ENCODE measurements at places on chromosomes 3 and 15.

GRCh38 chr15:48437178-48437577 is 105.9 kb downstream of the DUT start:
- DNase-seq: no peak

- no peak for DNase-seq
Measured at GRCh38 chr15:99763827-99764226, 30.6 kb upstream of the LYSMD4 start.

- DNase-seq: peak; percentile 89
Measured at GRCh38 chr15:90885432-90886290, 1.4 kb downstream of the FES start.

GRCh38 chr15:99522288-99522687 is 43.5 kb upstream of the MEF2A start:
- DNase-seq: no peak

DNA sequence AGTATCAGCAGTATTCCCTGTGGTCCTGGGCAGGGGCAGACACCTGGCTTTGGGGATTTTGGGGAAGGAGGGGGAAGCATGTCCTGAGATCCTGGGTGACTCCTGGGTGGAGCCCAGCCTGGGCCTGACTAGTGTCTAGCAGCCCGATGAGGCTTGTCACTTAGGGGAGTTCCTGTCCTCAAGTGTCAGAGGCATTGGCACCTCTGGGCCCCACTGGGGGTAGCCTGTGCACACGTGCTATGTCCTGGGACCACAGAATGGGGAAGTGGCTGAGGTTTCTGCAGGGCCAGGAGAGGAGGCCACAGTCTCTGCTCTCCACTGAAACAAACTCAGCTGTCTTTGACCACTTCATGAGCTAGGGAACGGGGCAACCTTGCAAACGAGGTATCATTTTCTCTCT is 31.5 kb upstream of the ADCY5 start:
- no peak for DNase-seq

DNA sequence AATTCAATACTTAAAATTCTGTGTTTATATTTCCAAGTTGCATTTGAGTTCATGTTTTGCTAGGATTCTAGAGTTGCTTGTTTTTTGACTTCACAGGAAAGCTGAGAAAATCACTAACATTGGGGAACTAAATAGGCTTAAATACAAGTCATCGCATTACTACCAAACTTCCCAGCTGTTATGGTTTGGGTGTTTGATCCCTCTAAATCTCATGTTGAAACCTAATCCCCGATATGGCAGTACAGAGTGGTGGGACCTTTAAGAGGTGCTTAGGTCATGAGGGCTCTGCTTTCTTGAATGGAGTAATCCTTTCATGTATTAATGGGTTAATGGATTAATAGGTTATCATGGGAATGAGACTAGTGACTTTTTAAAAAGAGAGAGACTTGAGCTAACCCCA is 77.2 kb upstream of the ARPP21 start:
- no peak for DNase-seq

- no peak for DNase-seq
Measured at GRCh38 chr3:47333907-47334306, 46.9 kb upstream of the PTPN23 start.

DNA sequence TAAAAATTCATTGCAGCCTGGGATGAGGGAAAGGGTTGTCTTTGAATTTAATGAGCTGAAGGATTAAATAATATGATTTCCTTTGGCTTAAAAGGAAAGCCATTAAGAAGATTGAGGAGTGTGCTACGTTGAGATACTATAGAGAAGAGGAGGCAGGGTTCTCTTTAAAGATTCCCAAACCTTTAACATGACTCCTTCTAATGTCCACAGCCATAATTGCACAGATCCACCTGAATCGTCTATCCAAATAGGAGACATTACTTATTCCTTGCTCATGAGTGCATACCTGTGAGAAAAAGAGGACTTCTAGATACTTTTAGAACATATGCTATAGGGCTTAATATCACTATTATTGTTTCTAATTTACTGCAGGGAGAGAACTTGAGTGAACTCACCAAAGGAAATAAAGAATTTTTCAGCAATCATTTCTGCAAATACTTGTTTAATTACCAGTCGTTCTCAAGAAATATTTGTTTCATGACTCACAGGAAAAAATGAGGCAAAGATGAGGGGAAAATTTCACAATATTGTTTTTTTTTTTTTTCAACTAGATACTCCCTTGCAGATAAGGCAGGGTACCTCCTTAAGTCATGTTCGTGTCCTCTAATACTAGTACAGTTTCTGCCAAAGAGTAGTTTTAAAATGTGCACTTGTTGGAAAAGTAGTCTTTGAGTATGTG is 8.9 kb upstream of the SUCNR1 start:
- DNase-seq: no peak

- no peak for DNase-seq
Measured at GRCh38 chr3:64351713-64352638, 126.7 kb upstream of the PRICKLE2 start.

GRCh38 chr3:66854601-66855151 is 143.4 kb upstream of the KBTBD8 start:
- no peak for DNase-seq

GRCh38 chr3:172705170-172705569 is 5.7 kb downstream of the NCEH1 start:
- DNase-seq: no peak

- no peak for DNase-seq
Measured at GRCh38 chr3:8945890-8946600, 17.2 kb downstream of the RAD18 start.

GRCh38 chr3:8500319-8500988 is 1.2 kb upstream of the LMCD1 start:
- no peak for DNase-seq

- peak; percentile 91 for DNase-seq
Measured at GRCh38 chr3:71582036-71582611, 1.4 kb downstream of the FOXP1 start.

DNA sequence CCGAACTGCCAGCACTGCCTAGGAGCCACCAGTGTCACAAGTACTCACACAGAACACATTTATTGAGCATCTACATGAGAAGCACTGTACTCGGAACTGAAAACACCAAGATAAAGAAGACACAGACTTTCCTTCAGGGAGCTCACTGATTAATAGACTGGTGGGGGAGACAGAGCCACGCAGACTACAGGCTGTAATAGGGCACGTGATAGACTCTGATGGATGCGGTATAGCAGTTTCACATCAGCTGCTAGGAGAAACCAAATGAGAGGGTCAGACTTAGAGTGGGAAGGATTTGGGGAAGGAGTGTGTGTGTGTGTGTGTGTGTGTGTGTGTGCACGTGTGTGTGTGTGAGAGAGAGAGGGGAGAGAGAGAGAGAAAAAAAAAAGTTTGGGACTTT is 12.1 kb downstream of the EPHB1 start:
- DNase-seq: no peak

DNA sequence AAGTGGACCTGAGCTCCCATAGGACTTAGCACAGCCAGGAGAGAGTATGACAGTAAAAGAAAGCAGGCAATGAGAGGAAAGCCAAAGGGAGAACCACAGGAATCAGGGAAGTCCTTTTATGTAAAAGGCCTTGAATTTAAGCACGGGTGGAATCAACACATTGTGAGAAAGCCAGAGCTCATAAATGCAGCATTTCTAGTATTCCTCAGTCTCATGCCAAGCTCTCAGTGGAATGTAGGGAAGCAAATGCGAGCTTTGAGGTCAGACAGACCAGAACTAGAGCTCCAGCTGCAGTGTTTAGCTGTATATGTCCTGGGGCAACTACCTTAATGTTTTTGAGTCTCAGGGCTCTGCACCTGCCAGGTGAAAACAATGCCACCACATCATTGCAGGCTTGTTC is 132.1 kb upstream of the TRIM42 start:
- DNase-seq: no peak

DNA sequence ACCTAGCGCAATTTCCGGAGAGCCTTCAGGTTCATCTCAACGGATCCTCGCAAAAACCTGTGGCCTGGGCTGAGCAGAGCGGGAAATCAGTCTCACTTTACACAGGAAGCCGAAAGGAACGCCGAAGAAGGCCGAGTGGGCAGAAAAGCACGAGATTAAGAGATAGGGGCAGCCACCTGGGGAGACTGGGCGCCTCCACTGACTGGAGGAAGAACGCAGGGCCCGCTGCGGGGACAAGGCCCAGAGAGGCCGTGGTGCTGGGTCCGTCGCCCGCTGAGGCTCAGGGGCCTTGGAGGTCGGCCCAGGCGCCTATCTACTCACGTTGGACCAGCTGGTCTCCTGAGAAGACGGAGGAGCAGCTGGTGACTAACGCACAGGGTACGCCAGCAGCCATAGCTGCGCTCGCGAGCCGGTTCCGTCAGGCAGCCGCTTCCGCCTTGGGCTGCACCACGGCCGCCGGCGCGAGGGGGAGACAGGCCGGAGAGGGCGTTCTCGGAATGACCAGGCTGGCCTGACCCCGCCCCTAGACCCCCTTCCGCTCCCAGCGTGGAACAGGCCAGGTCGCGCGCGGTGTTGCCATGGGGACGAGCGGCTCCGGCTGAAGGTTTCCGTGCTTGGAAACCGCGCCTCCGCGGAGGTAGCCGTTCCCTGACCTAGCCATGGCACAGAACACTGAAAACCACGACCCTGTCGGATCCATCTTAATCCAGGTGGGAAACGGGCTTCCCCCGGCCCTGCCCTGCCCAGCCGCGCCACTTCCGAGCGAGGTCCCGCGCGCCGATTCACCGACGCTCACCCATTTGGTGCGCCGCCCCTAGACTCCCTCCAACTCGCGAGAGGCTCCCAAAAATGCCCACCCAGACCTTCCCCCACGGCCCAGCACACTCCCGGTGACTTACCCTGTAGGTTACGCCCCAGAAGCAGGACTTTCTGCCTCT is at the start of the genes AAGAB and IQCH:
AAGAB (minus strand) TSS at position 424 of the 938 bp plus-strand sequence; CDS start at position 394, 30 bp downstream.
IQCH (plus strand) TSS at position 549 of the 938 bp plus-strand sequence; CDS start at position 660, 111 bp downstream.
- DNase-seq: peak; percentile 93

- DNase-seq: no peak
Measured at GRCh38 chr15:85389772-85390171, 9.4 kb downstream of the AKAP13 start.

DNA sequence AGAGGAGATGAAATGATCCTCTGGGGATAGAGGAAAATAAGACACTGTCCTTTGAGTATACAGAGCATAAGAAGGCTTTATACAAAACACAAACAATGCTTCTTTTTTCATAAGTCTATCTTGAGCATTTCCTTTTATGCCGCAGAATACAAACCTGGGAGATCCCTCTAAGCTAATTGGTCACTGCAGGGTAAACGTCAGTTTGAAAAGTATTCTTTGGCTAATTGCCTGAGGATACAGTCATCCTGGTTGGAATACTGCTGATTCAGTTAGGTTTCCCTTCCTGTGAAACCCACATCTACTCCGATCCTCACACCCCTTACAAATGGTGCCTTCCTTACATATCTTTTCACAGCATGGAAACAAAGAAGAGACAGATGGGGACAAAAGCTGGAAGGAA is 10.6 kb downstream of the WNT5A start:
- no peak for DNase-seq

DNA sequence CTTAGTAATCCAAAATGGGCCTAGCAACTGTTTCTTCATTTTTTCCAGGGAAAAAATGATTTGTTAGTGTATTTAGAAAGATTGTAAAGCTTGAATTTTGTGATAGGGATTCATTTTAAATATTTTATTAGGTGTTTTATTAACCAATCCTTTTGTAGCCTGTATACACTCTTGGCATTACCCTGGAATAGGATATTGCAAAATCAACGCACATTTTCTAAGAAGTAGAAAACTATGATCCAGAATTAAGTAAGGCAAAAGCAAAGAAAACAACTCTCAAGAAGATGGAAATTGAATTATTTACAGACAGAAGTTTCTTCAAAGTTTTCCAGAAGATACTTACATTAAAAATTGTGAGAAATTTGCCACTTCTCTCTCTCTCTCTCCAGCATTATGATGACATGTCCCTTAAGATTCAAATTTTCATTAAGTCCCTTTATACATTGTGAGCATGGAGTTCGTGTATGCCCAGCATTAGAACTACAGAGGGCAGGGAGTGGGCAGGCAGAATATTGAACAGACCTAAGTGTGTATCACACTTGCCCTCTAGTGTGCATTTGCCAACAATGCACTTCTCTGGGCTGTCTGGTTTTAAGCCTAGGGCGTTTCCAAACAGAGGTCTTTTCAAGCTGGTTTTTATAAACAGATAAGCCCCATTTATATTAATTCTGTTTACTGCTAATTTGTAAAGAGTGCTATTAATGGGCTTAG is 28.5 kb upstream of the CMSS1 start:
- DNase-seq: peak; percentile 79

DNA sequence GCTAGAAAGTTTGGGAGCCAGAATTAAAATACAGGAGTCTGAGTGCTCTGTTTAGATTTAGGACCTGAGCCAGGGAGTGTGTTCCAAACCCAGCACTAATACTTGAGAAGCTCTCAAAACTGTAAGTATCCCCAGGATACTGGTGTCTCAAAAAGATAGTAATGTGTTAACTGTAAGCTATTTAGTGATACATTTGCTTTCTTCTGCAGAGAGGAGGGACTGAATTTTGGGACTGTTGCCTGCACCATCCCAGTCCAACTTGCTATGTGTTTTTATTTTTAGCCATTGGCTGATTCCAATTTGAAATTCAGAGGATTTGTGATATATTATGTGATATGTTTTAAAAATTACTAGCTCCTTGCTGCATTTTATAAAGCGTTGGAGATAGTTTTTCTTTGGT is 31.5 kb downstream of the UBE2E1 start:
- no peak for DNase-seq

DNA sequence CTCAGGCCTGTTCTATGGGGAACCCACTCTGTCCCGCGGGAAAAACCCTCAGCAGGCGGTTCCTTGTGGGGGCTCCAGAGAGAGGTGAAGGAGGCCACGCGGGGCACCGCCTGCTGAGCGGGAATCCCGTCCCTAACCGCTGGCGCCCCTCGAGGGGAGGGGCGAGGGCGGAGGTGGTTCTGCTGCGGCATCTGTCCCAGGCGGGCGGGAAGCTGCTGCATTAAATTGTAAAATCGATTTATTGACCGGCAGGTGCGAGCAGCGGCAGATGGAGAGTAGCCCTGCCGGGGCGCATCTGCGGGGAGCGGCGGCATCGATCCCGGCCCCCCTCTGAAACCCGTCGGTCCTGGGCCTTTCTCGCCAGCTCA is 3.7 kb upstream of the DLL4 start:
- DNase-seq: no peak

DNA sequence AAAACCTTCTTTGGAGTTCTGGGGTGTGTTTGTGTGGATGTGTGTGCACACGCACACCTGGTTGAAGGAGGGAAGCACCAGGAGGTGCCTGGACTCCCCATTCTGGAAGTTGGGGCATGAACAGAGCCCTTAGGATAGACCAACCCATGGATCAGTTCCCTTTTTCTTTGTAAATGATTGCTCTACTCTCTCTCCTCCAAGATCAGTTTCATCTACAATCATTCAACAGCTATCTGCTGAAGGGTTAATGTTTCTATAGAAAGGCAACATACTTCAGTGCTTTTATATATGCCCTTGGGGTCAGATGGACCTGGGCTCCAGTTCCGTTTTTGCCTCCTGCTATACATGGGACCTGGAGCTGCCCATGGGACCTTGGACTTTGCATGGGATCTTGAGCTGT is 352.1 kb upstream of the CFAP20DC start:
- DNase-seq: no peak

GRCh38 chr15:46460431-46461094 is 825.7 kb downstream of the SQOR start:
- DNase-seq: no peak

GRCh38 chr15:66714543-66714981 is 12.5 kb downstream of the SMAD6 start:
- no peak for DNase-seq

Data from Kasumi-1 (cell line).